OCI-M1 (cell line): ENCODE measurements at places on chromosomes 2 and 18.
A peak's percentile ranks its signal among the peaks of the same experiment; 100 is the strongest.

DNA sequence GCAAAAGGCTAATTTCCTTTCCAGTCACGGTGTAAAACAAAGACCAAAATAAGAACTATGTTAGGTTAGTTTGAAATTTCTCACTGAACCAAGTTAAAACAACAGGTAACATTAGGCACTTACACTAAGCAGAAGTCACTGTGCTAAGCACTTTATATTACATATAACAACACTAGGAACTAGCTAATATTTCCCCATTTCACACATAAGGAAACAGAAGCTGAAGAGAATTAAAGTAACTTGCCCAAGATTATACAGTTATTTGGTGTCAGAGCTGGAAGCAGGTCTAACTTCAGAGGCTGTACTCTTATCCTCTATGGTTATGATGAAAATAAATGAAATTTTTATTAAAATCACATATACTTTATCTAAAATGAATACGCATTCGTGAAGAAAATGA, 5.9 kb downstream of the ITSN2 start:
- peak; percentile 54 for DNase-seq

DNA sequence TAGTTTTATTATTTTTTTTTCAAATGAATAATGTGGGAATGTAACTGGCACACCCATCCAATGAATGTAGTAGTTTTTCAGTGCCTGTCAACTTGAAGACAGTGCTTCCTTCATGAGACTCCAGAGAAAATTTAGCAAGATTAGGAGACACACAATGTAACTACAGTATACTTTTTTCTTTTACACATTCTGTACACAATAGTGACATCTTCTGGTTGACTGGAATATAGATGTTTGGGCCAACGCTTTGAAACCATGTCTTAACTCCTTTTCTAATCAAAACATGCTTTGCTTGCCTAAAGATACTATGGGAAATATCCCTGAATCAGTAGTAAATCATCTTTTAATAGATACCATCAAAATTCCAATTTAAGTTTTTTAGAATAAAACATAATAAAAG, 229.5 kb upstream of the ZC3H15 start:
- DNase-seq = peak; percentile 79

GRCh38 chr2:95042472-95043271, 17.2 kb downstream of the MAL start:
- DNase-seq = no peak

- no peak for DNase-seq
These were observed 11.9 kb upstream of the RPL37A start for GRCh38 chr2:216486708-216487107.

GRCh38 chr2:1675633-1676032, 68.7 kb downstream of the PXDN start:
- no peak for DNase-seq

DNA sequence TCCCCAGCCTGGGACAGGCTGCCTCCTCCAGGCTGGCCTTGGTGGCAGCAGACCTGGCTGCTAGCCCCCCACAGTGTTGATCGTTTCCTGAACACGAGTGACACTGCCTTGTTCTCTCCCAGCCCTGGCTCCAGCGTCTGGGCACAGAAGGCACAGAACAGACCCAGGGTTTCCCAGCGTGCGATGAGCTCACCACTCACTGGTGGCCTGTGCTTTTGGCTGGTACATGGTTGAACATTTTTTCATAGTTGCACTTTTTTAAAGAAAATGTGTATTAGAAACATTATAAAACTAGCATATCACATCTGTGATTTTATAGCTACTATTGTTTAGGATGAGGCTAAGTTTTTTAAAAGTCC, 40.9 kb downstream of the SCTR start:
- DNase-seq = no peak
